ENCODE measurements at places on chromosomes 3 and 15.

DNA sequence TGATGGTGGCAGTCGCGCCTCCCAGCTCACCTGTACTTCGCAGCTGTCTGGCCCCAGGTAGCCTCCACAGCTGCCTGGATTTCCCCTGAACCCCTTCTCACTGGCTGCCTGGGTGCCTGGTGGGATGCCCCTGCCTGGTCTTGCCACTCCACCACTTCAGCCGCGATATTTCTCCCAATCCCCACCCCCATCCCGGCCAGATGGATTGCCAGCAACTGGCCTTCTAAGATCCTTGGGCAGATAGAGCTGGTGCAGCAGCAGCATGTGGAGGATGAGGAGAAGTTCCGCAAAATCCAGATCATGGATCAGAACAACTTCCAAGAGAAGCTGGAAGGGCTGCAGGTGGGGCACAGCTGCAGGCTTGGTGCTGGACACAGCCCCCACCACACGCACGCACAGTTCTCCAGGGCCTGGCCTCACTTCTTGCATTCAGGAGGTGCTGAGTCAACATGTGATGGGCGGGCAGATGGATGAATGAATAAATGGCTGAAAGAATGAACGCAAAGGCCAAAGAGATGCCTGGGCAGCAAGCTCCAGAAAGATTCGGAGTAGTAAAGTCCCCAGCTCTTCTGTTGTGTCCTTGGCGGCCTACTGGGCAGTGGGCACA lies 35.7 kb downstream of the DNAH1 start:
- DNase-seq = no peak

DNA sequence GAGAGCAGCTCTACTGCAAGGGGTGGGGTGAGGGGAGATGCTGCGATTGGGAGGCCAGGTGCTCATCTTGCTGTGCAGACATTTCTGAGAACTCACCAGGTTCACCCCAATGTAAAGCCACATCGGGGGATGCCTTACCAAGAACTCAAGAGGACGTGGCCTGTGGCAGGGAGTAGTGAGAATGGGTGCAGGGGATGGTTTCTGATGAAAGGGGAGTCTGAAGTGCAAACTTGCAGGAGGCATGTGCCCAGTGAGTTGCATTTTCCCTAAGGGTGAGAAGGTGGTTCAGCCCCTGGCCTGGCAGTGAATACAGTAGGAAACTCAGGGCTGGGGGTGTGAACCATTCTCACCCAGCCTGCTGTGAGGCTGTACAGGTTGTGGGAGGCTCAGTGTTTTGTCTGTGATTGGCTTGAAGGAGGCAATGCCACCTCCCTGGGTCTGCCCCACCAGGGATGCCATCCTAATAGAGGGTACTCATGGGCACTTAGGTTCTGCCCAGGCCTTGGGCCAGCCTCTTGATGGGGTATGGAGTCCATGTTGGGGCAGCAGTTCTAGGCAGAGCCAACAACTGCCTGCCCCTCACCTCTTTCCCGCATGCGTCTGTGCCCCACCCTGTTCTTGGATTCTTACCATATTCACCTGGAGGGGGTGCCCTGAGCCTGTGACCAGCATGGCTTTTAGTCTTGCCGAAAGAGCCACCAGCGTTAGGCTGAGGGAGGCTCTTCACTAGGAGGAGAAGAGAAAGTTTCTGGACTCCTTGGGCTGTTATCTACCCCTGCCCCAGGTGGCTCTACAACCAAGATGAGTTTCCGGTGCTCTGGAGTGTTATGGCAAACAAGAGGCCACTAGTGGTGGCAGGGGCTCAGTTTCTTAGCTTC lies 4.5 kb downstream of the HEMK1 start:
- no peak for DNase-seq

DNA sequence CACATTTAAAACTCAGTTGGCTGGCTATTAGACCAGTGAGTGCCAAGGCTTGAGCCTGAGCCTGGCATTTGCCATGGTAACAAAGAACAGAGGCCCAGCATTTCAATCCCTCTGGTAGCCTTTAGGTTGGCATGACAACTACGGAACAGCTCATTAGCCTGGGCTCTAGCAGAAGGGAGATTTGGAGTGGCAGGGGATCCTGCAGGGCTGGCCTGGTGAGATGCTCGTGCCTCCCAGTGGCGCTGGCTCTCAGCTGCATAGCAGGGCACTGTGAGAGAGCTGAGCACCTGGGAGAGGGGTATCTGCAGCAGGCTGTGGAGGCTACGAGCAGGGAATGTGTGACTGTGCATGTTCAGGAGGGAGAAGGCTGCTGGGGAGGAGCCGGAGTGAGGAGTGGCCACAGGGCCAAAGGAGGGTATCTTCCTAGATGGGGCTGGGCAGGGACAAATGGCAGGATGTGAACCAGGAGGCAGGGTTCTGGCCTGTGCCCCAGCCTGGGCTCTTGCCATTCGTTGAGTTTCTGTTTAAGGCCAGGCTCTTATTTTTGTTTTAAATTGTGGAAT lies 5.6 kb upstream of the ABTB1 start:
- no peak for DNase-seq

DNA sequence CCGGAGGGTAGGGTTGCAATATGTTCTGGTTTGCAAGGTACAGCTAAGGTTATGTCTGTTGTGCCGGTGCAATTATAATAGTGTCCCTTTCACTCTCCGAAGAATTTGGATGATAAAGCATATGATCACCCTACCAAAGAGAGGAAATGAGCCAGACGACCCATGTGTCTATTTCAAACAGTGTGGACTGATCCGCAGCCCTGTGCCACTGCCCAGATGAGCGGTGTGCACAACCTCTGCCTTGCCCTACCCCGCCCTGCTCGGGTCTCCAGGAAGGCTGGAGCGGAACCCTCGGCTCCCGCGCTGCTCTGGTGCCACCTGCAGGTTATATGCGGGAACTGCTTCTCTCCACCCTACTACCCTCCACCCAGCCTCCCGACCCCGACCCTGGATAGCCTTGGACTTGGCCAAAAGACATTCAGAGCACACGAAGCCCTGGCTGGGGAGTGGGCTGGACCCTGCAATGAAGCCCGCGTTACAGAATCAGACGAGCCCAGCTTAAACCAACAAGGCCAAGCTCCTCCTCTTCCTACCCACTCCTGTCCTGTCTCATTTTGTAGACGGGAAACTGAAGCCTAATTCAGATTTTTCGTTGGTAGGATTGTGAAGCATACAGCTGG lies 68.4 kb upstream of the CHRNB4 start:
- peak; percentile 86 for DNase-seq

DNA sequence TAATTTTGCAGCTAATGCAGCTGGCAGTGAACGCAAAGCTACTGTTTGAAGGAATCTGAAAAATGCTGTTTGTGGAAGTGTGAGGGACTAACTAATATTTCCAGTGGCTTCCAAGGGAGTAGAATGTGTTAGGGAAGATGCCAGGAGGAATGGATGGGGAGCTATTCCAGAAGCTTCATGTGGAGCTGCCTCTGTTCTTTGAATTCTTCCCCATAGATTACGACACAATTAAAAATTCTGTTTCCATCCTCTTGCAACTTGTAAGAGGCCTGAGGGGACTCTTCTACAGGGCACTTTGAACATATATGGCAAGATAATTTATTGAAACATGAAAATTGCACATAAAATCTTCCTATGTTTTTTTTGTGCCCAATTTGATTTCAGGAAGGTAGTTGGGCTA lies 74.3 kb upstream of the CTXND1 start:
- DNase-seq = no peak

DNA sequence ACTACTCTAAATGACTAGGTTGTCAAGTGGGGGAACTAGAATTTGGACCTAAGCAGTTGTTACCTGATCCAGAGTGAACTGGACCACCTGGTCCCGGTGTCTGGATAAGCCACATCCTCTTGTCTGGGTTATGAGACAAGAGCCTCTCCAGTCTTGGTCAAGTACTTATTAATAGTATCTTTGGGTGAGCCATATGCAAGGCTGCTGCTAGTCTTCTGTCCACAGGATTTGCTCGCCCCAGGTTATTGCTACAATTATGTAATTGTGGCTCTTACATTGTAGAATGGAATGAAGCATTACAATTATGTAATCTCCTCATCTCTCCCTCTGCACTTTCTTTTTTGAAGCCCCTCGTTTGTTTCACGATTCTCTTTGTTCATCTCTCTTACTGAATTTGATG lies 24.0 kb upstream of the AGBL1 start:
- DNase-seq = no peak

DNA sequence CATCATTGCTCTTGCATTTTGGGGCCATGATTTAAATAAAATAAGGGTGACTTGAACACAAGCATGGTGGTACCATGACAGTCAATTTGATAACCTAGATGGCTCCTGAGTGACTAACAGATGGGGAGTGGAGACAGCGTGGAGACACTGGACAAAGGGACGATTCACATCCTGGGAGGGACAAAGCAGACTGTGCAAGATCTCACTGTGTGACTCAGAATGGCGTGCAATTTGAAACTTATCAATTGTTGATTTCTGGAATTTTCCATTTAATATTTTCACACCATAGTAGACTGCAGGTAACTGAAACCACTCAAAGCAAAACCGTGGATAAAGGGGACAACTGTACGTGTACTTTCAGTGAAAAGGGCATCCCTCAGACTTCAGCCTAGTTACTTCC lies 25.5 kb downstream of the MCCC1 start:
- DNase-seq = no peak

GRCh38 chr3:89571707-89572106 lies 464.3 kb downstream of the EPHA3 start:
- DNase-seq = no peak

Measured in H9 (cell line).